ENCODE measurements at places on chromosomes 7 and 10.

- no peak for DNase-seq
Measured at GRCh38 chr7:38211940-38212339, 33.9 kb downstream of the STARD3NL start.

- no peak for DNase-seq
Measured at GRCh38 chr7:158536871-158537515, 50.6 kb downstream of the PTPRN2 start.

GRCh38 chr10:49508249-49508648 lies 30.7 kb downstream of the ERCC6 start:
- peak; percentile 34 for DNase-seq

DNA sequence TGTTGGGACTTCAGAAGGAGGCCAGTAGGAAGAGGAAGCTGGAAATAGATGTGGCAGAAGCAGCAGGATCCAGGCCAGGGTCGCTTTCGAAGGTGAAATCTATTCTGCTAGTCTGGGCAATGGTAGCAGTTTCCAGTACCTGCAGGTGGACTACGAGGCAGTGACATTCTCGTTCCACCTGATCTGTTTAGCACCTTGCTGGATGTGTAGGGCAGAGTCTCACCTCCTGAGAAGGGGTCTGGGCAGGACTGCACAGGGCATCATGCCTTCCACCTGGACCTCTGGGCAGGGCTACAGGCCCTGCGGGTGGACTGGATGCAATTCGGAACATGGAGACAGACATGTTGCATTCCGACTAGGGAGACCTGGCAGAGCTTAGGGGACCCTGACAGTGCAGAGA lies 254.8 kb upstream of the ZNF32 start:
- DNase-seq = no peak

GRCh38 chr7:33530664-33531063 lies 374.7 kb upstream of the BMPER start:
- DNase-seq = no peak

DNA sequence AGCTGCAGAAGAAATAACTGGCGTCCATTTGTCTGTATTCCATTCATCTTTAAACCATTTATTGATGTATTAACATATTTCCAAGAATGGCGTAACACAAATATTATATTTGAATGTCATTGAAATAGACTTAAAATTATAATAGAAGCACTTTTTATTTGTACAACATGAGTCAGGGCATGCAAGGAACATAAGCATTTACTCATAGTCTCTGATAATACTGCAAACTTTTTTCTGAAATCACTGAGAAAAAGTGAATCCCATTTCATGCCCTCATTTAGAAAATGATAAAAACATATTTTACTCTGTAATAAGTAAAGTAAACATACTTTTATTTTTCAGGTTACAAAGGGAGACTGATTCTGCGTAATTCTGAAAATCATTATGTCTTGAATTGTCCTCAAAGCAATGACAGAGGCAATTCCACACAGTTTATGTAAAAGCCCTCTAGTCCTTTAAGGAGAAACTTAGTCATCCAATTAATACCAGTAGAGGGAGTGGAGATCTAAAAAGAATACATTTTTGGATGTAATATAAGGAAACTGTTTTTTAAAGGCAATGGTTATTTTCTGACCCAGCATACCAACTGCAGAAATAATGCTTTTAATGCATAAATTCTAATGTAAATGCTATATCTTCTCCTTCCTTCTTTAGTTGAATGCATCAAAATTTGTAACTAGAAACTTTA lies 58.1 kb downstream of the AGMO start:
- DNase-seq = no peak

GRCh38 chr10:124232686-124233545 lies 139.5 kb upstream of the CHST15 start:
- no peak for DNase-seq

DNA sequence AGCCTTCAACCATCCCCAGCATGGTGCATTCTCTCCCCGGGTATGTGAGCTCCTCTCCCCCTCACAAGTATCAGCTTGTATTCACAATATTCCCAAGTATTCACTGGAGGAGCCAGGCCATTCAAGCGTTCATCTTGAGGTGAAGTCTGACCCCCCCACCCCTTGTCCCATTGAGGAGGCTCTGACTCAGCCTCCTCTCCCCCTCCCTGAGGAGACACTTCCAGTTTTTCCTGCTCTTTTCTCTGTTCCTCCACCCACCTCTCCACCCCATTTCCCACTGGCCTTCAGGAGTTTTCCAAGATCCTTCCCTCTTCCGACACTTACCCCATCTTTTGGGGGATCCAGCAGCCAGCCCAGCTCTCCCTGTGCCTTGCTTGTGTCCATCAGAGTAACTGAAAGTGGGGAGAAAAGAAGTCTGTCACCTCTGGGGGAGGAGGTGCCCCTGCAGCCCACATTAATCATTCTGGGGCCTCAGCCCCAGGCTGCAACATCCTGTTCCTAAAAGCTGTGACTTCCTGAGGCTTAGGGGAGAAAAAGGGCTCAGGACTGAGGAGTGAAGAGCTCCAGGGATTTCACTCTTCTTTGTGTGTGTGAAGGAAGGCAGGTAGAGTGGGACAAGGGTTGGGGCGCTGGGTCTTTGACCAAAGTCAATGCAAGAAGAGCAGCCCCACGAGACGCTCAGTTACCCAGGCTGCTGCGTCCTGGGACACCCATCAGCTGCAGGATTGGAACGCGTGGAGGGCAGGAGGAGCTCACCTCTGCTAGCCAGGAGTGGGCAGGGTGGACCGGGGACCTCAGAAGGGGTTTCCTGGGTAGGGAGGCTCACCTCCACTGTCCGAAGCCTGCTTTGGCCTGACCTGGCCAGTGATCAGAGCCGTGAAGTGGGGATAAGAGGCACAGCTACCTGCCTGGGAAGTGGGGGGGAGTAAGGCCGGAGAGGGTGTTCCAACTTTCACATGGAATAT lies 1.1 kb downstream of the EPHA1 start:
- DNase-seq = no peak

- DNase-seq = no peak
Measured at GRCh38 chr7:22350466-22351328, 6.3 kb downstream of the RAPGEF5 start.

GRCh38 chr10:13046851-13047528 lies 45.5 kb upstream of the CCDC3 start:
- no peak for DNase-seq

DNA sequence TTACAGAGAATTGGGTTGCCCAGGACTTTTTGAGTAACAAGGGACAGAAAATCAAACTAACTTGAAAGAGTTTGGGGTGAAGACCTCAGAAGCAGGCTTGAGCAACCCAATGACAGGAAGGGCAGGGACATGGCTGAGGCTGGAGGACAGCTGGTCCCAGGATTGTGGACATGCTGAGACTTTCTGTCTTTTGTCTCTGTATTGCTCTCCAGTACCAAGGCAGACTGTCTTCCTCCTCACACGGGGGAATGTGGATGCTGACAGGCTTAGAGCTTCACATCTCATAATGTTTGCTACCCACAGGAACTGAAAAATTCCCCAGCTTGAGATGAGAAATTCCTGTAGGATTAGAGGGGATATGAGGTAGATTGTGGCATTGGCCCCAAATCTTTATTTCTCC lies 229.6 kb downstream of the PHF14 start:
- DNase-seq = no peak

- no peak for DNase-seq
Measured at GRCh38 chr7:104790440-104790839, 223.6 kb upstream of the KMT2E start.

DNA sequence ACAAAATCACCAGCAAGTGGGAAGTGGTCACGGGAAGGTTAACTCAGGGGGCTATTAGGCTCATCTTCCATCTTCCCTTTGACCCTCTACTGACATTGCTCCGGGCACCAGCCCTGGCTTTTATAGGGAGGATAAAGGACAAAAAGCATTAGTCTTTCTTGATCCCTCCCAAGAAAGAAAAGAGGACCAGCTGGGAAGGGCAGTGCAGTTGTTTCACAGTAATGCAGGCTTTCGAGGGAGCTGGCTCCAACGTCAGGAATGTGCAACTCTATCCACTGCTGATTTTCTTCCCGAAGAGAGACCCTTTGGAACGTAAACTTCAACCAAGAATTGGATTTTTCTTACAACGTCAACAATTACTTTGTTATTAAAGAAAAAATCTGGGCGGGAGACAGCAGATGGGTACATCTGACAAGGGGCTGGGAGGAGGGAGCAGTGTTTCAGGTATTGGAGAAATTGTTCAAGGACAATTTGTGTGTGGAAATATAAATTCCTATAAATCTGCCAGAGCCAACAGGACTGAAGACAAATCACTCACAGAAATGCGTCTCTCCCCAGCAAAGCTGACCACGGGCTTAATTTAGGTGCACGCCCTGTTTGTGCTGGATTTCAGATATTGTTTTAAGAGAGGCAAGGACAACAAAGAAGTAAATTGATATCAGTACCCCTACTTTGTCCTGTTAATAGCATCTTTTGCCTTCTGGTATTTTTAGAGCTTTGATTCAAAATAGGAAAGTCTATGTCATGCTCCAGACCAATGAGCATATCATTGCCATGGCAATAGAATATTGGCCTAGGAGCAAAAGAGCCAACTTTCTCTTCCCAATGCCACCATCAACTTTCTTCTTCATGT lies 23.4 kb upstream of the ARID5B start:
- no peak for DNase-seq

DNA sequence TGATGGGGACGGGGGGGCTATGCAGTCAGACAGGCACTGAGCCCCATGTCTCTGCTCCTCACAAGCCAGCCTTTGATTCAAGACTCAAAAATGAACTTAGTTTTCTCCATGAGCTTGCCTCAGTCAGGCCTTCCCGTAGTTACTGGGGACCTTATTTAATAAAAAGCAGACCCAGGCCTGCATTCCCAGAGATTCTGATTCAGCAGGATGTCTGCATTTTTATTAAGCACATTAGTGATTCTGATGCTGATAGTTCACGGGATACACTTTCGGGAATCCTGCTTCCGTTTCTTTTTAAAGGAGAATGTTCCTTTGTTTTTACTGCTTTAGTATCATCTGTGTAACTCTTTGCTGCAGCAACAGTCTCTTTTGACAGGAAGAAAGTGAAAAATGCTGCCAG lies 28.3 kb upstream of the PLPP4 start:
- no peak for DNase-seq

DNA sequence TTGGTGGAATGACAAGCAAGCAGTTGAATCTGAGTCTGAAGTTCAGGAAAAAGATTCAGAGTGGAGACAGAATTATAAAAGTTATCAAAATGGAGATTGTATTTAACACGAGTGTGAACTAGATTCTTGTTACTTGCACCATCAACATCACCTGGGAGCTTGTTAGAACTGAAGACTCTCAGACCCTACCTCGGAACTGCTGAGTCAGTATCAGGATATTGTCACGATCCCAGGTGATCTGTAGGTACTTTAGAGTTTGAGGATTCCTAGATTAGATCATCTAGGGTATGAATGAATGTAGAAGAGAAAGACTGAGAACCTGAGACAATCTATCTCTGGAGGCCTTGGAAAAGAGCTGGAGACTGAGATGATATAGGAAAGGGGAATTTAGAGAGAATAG lies 194.1 kb downstream of the CTTNBP2 start:
- no peak for DNase-seq

GRCh38 chr7:48454750-48455192 lies 283.5 kb downstream of the ABCA13 start:
- no peak for DNase-seq

GRCh38 chr10:37632641-37633040 lies 224.8 kb downstream of the ZNF248 start:
- DNase-seq = no peak

- DNase-seq = no peak
Measured at GRCh38 chr7:109126404-109127050, 556.9 kb downstream of the DNAJB9 start.

GRCh38 chr10:63477927-63478326 lies 12.2 kb upstream of the JMJD1C start:
- no peak for DNase-seq

GRCh38 chr10:85222300-85222699 lies 893.9 kb downstream of the CCSER2 start:
- no peak for DNase-seq

- no peak for DNase-seq
Measured at GRCh38 chr10:88437411-88437810, 145.7 kb downstream of the RNLS start.

- DNase-seq = no peak
Measured at GRCh38 chr7:70598976-70599375, 533.0 kb upstream of the GALNT17 start.

DNA sequence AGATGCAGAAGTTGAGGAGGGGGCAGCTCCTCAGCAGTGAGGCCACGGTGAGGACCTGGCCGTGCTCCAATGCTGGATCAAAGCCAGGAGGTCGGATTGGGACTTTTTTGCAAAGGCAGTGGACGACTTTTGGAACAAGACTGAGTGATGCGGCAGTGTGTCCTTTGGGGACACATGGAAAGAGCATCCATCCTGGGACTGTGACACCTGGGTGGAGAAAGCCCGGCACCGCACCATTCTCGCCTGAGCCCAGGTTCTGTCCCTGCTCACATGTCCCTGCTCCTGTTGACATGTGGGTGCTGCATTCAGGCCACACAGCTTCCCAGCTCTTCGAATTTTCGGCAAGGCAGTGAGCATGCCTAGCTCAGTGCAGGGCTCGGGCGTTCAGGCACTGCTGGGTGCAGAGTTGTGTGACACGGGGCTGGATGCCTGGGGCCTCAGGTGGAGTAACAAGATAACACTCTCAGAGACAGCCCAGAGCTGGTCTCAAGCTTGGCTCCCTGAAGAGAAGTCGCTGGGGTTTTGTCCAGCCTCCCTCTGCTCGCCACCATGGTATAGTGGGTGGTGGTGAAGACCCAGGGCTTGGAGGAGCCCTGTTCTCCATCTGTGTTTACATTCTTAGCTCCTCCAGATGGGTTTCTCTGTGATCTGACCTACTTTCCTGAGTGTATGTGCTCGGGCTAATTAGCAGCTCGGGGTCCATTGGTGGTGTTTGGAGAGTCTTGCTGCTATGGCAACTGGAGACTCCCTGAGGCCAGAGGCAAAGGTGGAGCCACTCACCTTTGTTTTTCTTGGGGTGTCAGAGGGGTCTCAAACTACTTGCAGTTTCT lies 111.7 kb upstream of the BTBD16 start:
- DNase-seq = no peak

DNA sequence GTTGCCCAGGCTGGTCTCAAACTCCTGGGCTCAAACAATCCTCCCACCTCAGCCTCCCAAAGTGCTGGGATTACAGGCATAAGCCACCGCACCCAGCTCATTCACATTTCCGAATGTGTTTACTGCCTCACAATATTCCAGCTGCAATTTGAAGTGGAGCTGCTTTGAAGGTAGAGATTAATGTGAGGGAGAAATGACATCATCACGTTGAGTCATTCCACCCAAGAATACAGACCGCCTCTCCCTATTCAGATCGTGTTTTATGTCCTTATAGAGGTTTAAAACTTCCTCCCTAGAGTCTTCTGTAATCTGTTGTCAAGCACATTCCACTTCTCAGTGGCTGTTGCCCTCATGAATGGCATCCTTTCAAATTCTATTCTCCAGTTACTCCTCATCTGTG lies 100.4 kb upstream of the PDGFA start:
- no peak for DNase-seq

Data from activated T-helper 1 cell treated with anti-CD3 and anti-CD28 coated beads, Interleukin-12 subunit alpha, Interleukin-12 subunit beta, Interleukin-2, Interleukin-4 antibody, amounts not matched to agents 30 ng/mL and 10 ng/mL and 1 ng/mL, durations not matched to agents 14 hours and 24 hours and 36 hours (primary cell).